ENCODE measurements at places on chromosomes 2 and 18. TPM values are rescaled to one million over a fixed set of nuclear protein-coding genes. Genes with fewer than 3 reads are reported as not detected.

DNA sequence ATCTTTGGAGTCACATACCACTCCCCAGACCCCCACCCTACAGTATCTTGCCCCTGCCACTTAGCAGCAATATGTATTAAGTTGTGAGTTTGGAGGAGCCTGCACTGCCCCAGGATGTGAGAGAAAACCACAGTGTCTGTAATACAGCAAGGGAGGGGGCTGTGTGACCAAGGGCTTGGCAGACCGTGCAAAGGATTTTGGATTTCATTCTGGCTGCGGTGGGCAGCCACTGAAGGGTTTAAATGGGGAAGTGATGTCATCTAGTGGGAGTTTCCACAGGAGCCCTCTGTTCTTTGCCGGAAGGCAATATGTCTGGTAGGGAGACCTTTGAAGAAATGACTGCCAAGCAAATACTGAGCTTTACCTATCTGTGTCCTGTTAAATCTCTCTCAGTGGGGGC is 202.4 kb downstream of the FHOD3 start:
- no peaks in the 10 kb centered on the region for H3K4me1 ChIP-seq
- no peak for DNase-seq
- H3K27ac ChIP-seq = no peak overlapping the region
- H3K27me3 ChIP-seq = no peaks in the 10 kb centered on the region
- H3K36me3 ChIP-seq = no peaks in the 10 kb centered on the region
- no peak overlapping the region for H3K4me3 ChIP-seq

DNA sequence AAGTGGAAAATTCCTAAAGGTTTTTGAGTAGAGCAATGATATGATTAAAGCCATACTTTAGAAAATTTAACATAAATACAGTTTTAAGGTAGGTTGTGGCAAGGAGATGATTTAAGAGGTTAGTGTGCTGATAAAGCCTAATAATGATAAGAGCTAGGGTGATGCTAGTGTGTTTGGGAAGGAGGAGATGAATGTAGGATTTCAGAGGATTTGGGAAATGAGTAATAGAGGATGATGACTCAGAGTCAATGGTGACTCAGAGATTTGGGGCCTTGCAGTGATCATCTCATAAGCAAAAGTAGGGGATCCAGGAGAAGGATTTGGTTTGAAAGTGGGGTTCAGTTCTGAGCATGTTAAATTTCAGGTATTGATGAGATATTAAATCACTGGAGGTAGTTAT is 23.3 kb downstream of the STAMBP start:
- no peak overlapping the region for H3K4me3 ChIP-seq
- peaks cover 84% of the 10 kb centered on the region for H3K36me3 ChIP-seq
- H3K27ac ChIP-seq = no peak overlapping the region
- no peaks in the 10 kb centered on the region for H3K4me1 ChIP-seq
- H3K27me3 ChIP-seq = no peaks in the 10 kb centered on the region
- DNase-seq = no peak

GRCh38 chr2:173185437-173185836 is 109.8 kb downstream of the MAP3K20 start:
- H3K27ac ChIP-seq = no peak overlapping the region
- DNase-seq = no peak
- H3K4me3 ChIP-seq = no peak overlapping the region
- H3K36me3 ChIP-seq = peaks cover 20% of the 10 kb centered on the region
- H3K27me3 ChIP-seq = no peaks in the 10 kb centered on the region

The LRP1B gene
- not detected for polyA plus RNA-seq

The IL1F10 gene
- not detected for polyA plus RNA-seq

The FNDC4 gene
- polyA plus RNA-seq = not detected

The SLC19A3 gene
- polyA plus RNA-seq = not detected
